ENCODE measurements at places on chromosomes 11 and 22.

GRCh38 chr11:78192911-78193351 is 4.2 kb downstream of the USP35 start:
- no peak for DNase-seq

- no peak for DNase-seq
These were observed 19.2 kb upstream of the ASPHD2 start for GRCh38 chr22:26409719-26410335.

- DNase-seq: peak; percentile 71
These were observed 11.7 kb downstream of the CXCR5 start for GRCh38 chr11:118895093-118896039.

GRCh38 chr22:27883656-27884350 is 35.3 kb downstream of the PITPNB start:
- no peak for DNase-seq

GRCh38 chr11:27465629-27466028 is 7.0 kb downstream of the LGR4 start:
- DNase-seq: no peak

DNA sequence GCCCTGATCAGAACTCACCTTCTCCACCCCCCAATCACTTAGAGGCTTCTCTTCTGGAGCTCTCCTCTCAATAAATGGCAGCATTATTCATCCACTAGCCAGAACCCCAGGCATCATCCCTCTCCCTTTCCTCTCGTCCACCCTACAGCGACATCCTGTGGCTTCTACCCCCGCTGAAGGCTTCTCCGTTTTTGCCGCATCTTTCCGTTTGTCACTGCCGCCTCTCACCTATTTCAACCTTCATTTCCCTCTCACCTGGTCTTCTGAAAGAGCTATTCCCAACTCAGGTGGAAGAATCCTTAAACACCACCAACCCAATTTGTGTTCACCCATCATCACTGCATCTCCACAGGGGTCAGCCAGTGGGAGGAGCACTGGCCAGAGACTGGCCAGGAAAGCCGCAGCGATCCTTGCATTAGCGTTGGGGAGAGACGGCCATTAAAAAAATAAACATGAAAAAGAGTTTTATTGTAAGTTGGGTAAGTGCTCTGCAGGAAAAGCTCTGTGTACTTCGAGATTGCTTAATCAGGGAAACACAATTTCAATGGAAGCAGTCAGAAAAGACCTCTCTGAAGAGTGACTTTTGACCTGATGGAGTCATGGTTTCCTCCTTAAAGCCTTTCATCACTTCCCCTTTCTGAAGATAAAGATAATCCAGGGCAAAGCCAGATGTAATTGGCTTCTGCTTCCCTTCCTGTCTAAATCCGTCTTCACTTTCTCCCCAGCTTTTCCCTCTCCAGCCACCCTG is 36.7 kb downstream of the SPATA19 start:
- no peak for DNase-seq

- DNase-seq: no peak
These were observed 907.5 kb upstream of the CCDC90B start for GRCh38 chr11:84193706-84194105.

- no peak for DNase-seq
These were observed 32.1 kb downstream of the A4GALT start for GRCh38 chr22:42688241-42689211.

GRCh38 chr11:96215110-96215782 is 127.7 kb downstream of the MAML2 start:
- no peak for DNase-seq

GRCh38 chr22:19393704-19394103 is 37.8 kb downstream of the HIRA start:
- no peak for DNase-seq

DNA sequence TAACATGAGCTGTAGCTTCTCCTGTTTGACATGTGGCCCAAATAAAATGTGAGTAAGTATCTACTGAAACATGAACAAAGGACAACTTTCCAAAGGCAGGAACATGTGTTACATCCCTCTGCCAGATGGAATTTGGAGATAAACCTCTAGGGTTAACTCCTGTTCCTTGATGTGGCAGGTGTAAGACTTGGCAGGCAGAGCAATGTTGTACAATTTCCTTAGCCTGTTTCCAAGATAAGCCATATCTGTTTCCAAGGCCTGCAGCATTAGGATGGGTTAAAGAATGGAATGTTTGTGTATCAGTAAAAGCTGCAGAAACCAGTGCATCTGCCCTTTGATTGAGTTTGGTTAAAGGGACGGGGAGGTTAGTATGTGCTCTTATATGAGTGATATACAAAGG is 8.8 kb upstream of the DNAJB13 start:
- no peak for DNase-seq

- DNase-seq: no peak
These were observed 11.7 kb downstream of the CERK start for GRCh38 chr22:46726066-46726985.

DNA sequence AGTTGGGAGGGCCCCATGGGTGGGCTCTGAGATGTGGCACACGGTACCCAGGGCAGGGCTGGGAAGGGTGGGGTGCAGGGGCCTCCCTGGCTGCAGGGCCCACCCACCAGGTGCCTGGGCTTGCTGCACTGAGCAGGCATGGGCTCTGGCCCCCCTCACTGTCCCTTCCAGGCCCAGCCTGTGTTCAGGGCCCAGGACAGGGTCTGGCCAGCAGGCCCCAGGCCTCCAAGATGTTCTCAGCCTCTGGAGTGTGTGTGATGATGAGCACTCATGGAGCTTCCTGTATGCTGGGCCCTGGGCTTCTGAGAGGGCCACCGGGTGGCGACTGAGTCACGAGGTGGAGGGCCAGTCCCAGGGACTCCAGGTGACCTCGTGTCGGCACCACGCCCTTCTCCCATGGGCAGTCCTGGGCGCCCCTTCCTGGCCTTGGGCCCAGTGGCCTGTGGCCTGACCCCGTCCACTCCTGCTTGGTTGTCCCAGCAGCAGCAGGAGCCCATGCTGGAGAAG is 55.9 kb upstream of the CCDC188 start:
- DNase-seq: no peak

DNA sequence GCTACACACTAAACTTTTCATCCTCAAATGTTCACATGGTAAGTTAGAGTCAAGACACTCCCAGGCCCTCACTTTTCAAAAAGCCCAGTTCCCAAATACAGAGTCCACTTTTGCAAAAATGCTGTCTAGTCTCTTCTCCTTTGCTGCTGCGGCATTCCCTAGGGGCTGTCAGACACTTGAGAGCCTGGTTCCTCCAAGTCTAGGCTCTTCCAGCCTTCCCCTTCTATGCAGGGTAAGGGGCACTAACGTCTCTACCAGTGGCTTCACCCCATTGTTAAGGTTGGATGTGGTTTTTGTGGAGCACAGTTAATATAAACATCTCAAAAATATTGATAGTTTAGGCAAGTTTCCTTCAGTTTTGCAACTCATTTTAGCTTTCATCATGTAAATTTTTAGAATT is 181.5 kb downstream of the KIF18A start:
- DNase-seq: no peak

DNA sequence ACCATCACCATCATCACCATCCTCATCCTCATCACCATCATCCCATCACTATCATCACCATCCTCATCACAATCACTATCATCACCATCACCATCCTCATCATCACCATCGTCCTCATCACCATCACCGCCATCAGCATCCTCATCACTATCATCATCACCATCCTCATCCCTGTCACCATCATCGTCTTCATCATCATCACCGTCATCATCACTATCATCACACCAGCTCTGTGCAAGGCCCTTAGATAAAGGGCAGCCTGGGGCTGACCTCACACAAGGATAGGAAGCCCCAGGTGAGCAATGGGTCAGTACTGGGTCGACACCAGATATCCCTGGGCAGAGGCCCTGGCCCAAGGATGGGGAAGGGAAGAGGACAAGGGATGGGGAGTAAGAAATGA is 16.1 kb downstream of the RTN4R start:
- no peak for DNase-seq

DNA sequence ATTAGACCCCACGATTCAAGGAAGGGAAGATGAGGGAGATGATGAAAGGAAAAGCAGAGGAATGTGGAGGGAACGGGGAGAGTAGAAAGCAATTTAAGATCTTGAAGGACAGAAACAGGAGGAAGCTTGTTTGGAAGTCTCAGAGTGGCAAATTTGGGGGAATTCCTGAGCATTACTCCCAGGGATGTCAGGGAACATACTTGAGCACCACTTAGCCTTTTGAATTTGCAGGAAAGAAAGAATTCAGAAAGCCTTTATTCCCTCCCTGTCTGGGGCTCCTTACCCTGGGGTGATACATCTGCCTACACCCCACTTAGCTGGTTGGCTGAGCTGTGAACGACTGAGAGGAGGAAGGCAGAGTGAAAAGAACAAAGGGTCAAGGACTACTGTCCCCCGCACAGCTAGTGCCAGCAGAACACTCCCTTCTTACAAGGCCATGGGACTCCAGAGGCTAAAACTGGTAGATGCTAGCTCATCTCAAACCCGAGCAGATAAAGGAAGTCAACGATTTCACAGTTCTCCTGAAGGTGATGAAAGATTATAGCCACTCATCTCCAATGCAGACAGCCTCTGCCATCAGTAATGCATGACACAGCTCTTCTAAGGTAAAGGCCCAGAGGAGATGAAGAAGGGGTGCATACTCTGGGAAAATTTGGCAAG is 84.0 kb upstream of the AKIP1 start:
- DNase-seq: no peak

DNA sequence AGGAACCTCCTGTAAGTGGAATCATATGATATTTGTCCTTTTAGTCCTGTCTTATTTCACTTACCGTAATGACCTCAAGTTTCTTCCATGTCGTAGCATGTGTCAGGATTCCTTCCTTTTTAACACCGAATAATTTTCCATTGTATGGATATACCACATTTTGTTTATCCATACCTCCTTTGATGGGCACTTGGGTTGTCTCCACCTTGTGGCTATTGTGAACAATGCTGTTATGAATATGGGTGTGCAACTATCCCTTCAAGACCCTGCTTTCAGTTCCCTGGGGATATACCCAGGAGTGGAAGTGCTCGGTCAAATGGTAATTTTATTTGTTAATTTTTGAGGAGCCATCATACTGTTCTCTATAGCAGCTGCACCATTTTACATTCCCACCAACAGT is 244.9 kb upstream of the BLID start:
- DNase-seq: no peak
